ENCODE measurements at places on chromosomes 13 and 19.

DNA sequence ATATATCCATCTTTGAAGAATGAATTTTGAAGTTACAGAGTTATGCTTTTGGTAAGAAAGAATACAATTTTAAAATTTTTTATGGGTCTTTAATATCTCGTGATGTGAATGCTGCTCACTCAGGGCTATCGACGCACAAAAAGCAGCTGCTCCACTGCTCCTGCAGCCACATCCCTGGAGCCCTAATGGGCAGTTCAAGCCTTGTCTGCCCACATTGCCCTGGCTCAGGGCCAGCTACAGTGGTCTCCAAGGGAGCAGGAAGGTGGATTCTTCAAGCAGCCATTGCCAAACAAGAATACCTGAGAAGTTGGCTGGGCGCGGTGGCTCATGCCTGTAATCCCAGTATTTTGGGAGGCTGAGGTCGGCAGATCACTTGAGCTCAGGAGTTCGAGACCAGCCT, 85.8 kb downstream of the IPO5 start:
- DNase-seq = no peak

- no peak for DNase-seq
Observed at GRCh38 chr19:38412961-38413360, 10.1 kb downstream of the FAM98C start.

GRCh38 chr19:39969266-39969665, 1.7 kb upstream of the PSMC4 start:
- DNase-seq = peak; percentile 32

DNA sequence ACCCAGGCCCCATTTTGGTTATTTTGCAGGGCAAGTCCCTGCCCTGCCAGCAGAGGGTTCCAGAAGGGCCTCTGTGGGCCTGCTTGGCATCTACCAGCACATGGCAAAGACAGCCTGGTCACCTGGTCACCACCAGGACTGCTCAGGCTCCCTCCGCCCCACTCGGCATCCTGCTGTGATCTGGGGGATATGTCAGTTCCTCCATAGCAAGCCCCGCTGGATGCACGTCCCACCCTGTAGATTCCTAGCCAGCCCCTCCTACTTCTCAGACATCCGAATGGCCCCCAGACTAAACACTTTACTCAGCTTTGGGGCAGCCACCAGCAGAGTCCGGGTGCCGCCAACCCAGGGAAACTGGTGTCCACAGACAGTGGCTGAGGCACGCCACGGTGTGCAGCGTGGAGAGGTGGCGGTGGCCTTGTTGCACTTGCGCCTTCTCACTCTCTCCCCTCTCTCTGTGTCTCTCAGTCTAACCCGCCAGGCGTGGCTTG, 31.8 kb upstream of the USE1 start:
- DNase-seq = peak; percentile 8

GRCh38 chr13:33307843-33308242, 22.3 kb upstream of the STARD13 start:
- DNase-seq = no peak

DNA sequence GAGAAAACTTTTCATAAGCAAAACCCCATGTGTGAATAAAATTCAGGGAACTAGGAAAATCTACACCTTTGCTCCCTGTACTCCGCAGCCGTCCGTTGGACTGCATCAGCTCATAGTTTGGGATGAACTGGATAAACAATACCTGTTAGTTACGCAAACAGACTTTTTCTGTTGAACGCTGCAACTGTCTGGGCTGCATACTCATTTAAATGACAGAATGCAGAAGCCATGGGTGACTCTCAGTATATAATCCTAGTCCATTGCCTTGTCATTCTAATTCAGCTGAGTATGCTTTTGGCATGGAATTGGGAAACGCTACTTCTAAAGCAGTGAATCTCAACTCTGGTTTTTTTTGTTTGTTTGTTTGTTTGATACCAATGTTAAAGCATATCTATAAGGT, 151.6 kb downstream of the SLITRK1 start:
- DNase-seq = no peak

DNA sequence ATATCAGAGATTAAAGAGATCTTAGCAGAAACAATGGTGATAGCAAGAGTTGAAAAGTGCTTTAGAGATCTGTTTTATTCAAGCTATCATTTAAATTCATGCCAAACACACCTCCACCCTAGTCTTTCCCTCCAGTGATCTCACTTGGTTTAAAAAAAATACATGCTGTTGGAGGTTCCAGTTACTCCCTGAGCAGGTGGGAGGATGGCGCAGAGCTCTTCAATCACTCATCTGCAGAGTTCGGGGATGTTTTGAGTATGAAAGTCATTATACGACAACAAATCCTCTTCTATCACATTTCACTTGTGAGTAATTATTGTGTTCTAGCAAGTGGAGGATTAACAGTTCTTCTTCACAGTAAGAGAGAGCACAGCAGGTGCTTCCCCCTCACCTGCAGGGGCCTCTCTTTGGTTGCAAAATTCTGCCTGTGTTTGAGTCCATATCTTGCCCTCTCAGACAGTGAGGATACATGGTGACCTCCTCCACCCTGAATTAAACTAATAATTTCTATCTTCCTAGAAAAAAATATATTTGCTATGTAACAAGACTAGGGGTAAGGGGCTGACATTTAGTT, 376.7 kb downstream of the LIG4 start:
- no peak for DNase-seq

- no peak for DNase-seq
Observed at GRCh38 chr19:9039728-9040127, 29.5 kb upstream of the MUC16 start.

DNA sequence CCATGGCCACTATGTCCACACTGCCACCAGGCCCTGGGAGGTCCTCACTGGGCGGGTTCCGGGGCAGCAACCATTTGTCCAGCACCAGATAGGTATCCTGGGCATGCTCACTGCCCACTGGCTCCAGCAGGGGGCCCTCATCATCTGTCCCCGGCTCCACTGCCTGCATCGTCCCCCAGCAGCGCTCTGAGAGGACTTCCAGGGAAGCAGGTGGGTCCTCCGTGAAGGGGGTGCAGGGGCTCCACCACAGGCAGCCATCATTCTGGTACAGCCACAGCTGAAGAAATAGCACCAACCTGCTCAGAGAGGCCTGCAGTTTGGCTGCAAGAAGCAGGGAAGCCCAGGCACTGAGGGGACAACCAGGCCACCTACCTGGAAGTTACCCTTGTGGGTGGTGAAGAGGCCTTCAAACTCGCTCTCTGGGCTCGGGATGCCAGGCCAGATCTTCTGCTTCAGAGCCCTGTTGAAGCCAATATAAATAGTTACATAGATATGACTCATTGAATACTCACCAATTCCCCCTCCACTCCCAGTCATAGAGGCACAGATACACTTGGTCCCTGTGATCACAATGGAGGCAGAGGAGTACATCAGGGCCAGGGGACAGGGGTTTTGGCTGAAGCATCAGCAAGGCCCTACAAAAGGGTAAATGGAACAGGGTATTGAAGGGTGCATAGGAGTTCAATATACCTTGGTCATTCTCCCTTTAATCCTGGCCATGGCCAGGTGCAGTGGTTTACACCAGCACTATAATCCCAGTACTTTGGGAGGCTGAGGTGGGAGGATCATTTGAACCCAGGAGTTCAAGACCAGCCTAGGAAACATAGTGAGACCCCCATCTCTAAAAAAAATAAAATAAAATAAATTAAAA, 4.1 kb downstream of the SWSAP1 start:
- DNase-seq = peak; percentile 46

- no peak for DNase-seq
Observed at GRCh38 chr13:45295536-45295935, 45.4 kb downstream of the TPT1 start.

- DNase-seq = no peak
Observed at GRCh38 chr13:72448082-72448481, 279.3 kb downstream of the MZT1 start.

Measured in hematopoietic multipotent progenitor cell treated with erythropoietin and hydrocortisone succinate and interleukin-3 and kit ligand, for 8 days (in vitro differentiated cells).